ENCODE measurements at places on chromosomes 2 and 18.

DNA sequence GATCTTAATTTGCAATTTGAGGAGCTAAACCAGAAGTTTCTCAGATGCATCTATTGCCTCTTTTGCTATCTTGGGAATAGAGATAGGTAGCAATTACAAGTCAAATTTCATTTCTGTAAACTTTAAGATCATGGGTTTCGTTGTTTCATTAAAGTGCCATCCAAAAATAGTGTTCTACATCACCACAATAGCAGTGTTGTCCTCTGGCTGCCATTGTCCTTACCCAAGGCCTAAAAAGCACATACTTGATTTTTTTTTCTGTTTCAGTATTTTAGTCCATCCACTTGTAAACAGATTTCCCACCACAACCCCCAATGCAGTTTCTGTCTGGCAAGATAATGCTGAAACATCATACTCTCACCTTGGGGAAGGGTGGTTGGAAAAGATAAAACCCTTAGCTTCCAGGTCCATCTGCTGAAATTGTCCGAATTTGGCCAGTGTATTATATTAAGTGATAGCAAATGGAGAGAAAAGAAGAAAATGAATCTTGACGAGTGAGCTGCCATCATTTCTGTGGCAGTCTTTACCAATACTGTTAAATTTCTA, 136.2 kb downstream of the LCLAT1 start:
- DNase-seq, result no peak

GRCh38 chr18:47795434-47795814, 135.0 kb downstream of the SMAD2 start:
- no peak for DNase-seq

- DNase-seq, result no peak
Measured at GRCh38 chr2:54061272-54061671, 54.1 kb upstream of the ACYP2 start.

- no peak for DNase-seq
Measured at GRCh38 chr2:60530660-60531281, 22.7 kb downstream of the BCL11A start.

DNA sequence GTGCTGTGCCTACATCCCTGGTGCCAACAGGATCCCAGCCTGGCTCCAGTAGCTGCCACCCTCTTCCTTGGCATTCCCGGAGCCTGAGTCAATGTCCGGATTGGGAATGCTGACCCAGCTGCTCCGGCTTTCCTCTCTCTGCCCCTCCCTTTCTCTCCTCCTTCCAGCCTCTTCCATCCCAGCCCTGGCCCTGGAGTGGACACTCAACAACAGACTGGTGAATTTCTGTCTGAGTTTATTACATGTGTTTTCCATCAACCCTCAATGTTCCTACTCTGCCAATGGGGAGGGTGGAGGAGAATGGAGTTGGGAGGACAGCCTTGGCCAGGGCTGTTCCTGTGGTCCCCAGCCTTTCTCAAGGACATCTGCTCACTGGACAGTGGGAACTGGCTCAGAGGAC, 917 bp upstream of the PRKAG3 start:
- DNase-seq, result no peak

DNA sequence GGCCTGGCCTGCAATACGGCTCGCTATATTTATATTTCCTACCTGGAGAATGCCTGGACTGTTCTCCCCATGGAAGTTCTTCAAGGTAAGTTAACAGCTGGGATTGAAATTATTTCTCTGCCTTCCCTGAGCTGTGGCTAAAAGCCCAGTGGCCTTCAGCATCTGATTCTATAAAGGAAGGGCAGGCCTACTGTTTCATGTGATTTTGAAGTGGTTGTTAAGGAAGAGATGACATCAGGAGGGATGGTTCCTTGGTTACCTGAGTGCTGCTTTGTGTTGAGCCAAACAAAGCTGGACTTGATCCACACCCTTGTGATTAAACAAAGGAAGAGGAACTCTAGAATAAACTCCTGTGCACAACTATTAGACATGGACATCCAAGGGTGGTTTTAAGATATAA, 61.6 kb downstream of the MFSD6 start:
- DNase-seq, result no peak

Measured in activated CD8-positive, alpha-beta memory T cell treated with anti-CD3 and anti-CD28 coated beads for 48 hours (primary cell).